ENCODE measurements at places on chromosomes 12 and 14.

DNA sequence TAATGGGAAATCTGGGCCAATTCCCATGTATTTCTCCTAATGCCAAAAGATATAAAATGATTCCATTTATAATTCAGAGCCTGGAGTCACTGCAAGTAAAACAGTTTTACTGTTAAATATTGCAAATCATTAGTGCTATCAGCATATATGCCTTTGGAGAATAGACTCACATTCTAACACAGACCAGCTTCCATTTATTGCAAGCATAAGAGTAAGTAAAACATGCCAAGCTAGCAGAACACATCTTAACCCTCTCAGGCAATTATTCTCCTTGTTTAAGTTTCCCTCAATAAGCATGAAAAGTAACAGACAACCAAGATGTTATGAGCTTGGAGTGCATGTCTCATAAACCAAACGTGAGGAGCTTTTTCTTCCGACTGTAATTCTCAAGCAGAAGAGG is 173.9 kb upstream of the GRIP1 start:
- no peak for DNase-seq

DNA sequence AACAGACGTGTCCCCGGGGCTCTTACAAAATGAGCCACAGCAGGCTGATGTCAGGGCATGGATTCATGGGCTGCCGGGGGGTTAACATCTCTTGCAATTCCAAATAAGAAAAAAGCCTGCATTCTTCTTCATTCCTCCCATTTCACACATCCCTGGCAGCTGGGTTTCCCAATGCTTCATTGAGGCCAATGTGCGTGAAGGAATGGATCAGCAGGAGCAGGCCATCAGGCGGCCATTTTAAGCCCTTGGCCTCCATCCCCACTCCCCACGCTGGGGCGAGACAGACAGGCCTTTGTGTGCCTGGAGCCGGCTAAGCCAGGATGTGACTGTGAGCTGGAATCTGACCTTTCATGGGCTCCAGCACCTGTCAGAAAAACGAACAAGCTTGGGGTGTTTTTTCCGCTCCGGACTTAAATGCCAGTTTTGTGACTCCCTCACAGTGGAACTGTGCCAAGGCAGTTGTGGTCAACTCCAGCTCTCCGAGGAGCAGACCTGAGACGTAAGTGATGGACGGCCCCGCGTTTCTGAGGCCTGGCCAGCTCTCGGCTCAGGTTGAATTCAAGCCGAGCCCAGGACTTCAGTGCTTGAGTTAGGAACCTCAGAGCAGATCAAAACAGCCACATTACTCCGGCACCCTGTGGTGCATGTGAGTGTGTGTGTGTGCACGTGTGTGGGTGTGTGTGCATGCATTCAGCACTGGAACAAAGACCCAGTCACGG is 133.1 kb downstream of the TMEM30B start:
- no peak for DNase-seq

GRCh38 chr14:24441485-24441884 is 1.1 kb downstream of the SDR39U1 start:
- no peak for DNase-seq

DNA sequence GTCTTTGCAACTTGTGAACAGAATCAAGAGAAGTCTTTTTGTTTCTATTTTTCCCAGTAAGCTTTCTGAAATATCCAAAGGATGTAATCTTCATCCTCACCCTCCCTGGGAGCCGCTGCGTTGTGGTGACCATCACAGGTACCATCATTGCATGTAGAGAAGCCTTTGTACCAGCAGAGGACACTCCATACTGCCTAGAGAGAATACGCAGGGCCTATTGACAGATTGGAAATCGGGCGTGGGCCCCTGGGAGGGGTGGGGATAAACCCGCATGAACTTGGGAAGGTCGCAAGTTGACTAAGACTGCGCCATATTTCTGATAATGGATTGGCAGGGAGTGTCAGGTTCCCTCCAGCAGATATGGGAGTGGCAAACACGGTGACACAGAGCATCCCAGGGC is 12.7 kb downstream of the KRT1 start:
- DNase-seq: peak; percentile 42

DNA sequence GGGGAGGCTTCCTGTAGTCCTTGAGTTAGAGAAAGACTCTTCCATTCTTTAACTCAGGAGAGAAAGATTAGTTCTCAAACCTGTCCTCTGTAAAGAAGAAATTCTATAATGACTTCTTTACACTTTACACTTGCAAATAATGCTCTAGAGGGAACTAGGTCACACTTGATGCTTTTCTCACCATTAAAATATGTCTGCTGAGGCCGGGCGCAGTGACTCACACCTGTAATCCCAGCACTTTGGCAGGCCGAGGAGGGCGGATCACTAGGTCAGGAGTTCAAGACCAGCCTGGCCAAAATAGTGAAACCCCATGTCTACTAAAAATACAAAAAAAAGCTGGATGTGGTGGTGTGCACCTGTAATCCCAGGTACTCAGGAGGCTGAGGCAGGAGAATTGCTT is 6.3 kb downstream of the NTN4 start:
- DNase-seq: no peak

- DNase-seq: no peak
These were observed 59.7 kb downstream of the PIK3C2G start for GRCh38 chr12:18320976-18321375.

- no peak for DNase-seq
These were observed 55.8 kb downstream of the EXOC5 start for GRCh38 chr14:57212919-57213318.

DNA sequence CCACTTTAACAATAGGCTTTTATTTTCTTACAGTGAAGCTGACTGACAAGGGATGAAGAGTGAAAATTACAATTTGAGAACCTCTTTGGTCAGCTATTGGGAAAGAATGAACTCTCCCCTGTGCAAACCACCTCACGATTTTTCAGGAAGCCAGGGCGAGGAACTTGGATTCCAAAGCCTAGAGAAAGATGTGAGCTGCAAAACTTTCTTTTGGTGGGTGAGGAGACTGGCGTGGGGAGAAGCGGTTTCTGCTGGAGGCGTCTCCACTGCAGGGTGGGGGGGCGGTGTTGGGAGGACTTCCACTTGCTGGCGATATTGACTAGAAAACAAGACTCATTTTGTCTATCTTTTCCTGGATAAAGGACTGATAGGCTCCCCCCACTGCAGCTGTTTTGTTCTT is 59.3 kb upstream of the VRK1 start:
- DNase-seq: no peak

- DNase-seq: no peak
These were observed 181.0 kb downstream of the IPO8 start for GRCh38 chr12:30514666-30515065.

- no peak for DNase-seq
These were observed 372.1 kb downstream of the KCNH5 start for GRCh38 chr14:62673014-62673755.

DNA sequence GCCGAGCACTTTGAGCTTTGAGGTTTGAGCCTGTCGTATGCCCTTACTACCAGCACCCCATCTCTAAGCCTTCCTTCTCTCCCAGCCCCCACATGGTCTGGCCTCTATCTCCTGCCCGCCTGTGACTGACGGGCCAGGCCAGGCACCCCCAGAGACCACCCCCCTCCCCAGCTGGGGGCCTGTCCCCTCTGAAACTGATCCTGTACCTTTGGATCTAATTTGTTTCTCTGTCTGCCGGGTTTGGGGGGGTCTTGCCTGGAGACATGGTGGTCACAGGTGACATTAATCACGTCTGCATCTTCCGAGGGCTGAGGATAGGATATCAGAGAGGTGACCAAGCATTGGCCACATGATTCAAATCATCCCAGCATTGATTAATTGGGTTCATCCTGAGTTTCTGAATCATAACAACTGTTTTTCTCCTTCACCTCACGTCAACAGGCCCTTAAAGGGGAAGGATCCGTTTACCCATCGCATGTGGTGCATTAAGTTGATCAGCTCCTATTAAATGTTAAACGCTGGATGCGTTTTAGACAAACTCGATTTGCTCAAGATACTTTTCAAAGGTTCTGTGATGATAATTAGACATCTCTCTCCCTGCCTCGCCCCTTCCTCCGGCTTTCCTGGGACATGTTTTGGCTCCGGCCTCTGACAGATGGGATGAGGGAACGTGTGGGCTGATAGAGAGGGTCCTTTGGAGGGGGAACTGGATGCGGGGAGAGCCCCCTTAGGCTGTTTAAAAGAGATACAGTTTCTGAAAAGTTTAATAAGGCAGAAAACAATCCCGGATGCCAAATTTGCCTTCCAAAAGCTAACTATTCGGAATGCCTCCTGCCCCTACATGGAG is 63.3 kb upstream of the TBX3 start:
- DNase-seq: no peak

DNA sequence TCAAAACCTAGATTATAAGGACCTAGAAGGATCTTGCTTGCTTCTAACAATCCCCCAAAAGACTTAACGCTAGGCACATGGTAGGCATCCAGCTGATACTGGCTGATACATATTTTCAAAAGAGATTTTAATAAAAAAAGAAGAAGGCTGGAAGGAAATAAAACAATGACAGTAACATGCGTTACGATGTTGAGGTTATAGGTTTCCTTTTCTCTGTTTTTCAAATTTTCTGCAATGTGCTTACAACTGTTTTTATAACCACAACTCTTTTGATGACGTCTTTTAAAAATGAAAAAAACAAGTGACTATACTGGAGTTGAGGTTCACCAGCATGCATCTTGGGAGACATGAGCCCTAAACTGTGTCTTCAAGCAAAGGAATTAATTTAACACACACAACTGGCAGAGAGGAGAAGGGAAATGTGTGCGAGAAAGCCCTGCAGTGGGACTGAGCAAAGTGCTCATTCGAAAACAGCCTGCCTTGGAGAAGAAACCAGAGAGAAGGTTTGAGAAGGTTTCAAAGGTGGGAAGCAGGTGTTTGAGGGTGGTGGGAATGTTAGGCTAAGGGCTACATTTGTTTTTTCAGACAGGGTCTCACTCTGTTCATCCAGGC is 80.4 kb downstream of the DUSP16 start:
- DNase-seq: no peak

GRCh38 chr12:96883571-96883970 is 23.5 kb upstream of the NEDD1 start:
- no peak for DNase-seq

GRCh38 chr14:64692189-64692985 is 11.8 kb upstream of the PLEKHG3 start:
- no peak for DNase-seq

DNA sequence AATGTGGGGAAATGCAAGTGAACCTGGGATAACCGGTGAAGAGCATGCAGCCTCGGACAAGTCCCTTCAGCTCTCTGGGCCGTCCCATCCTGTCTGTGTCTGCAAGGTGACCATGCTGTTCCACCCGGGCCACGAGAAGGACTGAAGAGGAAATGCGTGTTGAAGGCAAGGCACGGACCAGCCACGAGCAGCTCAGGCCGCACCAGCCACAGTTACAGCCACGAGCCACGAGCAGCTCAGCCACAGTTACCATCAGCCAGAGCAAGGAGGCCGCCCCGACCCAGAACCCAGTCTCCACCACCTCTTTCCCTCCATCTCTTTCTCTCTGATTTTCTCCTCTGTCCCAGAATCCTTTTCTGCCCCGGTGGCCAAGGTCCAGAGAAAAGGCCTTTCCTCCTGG is 18.8 kb upstream of the GALNT9 start:
- DNase-seq: no peak

GRCh38 chr12:112230136-112230535 is 104.8 kb downstream of the TRAFD1 start:
- DNase-seq: no peak

DNA sequence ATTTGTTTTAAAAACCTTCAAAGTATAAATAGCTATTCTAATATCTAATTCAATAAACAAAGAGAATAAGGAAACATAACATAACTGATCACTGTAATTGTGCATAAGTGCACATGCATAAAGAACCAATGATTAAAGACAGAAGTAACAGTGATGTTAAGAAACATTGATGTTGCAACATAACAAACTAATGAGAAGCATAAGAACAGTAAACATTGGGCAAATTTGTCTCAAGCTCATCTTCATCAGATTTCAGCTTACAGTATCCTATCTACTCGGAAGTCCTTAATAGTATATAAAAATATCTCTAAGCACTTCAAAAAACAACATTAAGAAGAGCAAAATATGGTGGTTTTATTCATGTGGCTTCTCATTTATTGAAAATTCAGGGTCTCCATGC is 97.6 kb downstream of the GARIN6 start:
- DNase-seq: no peak

DNA sequence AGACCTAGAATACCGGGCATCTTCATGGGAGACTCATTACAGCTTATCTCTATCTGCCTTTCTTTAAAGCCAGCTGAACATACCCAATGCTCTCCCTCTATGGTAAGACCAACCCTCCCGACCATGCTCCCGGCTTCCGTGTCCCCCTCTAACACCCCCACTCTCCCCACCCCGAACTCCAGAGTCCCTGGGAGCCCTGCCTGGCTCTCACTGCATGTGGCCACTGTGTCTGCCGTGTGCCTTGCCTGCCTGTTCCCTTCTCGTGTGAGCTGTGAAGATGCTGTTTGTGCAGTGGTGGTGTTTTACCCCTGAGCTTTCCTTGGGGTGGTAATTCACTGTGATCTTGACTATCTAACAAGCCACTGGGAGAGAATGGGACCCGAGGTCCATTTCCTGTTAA is 146.4 kb upstream of the FKBP4 start:
- no peak for DNase-seq

GRCh38 chr12:108600702-108601007 is 2.8 kb upstream of the TMEM119 start:
- peak; percentile 55 for DNase-seq

DNA sequence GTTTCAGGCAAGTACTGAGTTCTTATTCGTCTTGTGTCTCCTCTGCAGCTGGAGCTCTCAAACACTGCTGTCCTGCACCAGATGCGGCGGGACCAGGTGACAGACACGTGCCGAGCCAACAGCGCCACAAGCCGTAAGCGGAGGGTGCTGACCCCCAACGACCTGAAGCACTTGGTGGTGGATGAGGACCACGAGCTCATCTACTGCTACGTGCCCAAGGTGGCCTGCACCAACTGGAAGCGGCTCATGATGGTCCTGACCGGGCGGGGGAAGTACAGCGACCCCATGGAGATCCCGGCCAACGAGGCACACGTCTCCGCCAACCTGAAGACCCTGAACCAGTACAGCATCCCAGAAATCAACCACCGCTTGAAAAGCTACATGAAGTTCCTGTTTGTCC is 201.2 kb downstream of the SLC41A2 start:
- no peak for DNase-seq

DNA sequence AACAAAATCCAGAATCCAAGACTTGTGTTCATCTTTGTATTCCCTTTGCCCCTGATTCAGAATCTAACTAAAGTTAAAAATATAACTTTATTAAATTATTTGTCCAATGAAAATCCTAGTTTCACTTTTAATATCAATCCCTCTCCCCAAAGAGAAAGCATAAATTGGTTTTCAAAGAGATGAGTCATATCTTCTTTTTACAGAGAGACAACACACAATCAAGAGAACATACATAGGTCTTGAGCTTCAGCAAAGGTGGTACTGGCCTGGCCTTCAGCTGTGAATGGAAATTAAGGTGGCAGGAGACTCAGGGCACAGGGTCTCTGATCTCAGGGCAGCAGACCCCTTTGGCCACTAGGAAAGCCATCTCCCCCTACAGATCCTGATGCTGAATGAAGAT is 4.3 kb upstream of the ASCL1 start:
- no peak for DNase-seq

GRCh38 chr12:30602678-30603077 is 93.0 kb downstream of the IPO8 start:
- no peak for DNase-seq

- no peak for DNase-seq
These were observed 474.7 kb downstream of the MED13L start for GRCh38 chr12:115802767-115803166.

Measured in D341Med (cell line).